ENCODE measurements at places on chromosomes 3 and 15.

GRCh38 chr15:67784090-67784781 lies 41.1 kb upstream of the SKOR1 start:
- no peak for DNase-seq

GRCh38 chr3:34388830-34389229 lies 590.4 kb downstream of the PDCD6IP start:
- no peak for DNase-seq

- no peak for DNase-seq
Observed at GRCh38 chr3:66036586-66037148, 2.1 kb downstream of the MAGI1 start.

DNA sequence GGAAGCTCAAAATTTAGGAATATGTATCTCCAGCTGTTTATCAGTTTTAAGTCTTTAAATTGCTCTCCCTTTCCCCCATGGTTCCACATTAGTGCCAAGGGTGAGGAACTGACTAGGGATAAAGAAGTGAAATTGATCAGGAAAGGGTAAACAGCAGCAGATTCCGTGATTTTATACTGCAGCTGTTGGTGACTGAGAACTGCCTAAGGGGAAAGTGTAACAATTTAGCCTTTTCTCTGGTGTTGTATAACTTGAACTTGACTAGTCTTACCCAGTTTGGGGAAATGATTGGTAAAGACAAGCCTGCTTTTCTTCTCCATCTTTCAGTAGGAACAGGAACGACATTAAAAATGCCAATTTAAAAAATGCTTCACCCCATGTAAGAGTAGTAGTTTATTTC lies 5.0 kb downstream of the SPRED1 start:
- no peak for DNase-seq

DNA sequence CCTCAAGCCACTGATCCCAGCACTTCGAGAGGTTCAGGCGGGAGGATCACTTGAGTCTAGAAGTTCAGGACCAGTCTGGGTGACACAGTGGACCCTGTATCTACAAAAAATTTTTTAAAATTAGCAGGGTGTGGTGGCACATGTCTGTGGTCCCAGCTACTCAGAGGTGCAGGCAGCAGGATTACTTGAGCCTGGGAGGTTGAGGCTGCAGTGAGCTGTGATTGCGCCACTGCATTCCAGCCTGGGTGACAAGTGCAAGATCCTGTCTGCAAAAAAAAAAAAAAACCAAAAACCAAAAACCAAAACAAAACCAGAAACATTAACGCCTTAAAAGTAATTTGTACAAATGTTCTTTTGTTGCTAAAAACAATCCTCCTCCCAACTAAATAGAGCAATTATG lies 27.9 kb upstream of the SLC12A8 start:
- no peak for DNase-seq

DNA sequence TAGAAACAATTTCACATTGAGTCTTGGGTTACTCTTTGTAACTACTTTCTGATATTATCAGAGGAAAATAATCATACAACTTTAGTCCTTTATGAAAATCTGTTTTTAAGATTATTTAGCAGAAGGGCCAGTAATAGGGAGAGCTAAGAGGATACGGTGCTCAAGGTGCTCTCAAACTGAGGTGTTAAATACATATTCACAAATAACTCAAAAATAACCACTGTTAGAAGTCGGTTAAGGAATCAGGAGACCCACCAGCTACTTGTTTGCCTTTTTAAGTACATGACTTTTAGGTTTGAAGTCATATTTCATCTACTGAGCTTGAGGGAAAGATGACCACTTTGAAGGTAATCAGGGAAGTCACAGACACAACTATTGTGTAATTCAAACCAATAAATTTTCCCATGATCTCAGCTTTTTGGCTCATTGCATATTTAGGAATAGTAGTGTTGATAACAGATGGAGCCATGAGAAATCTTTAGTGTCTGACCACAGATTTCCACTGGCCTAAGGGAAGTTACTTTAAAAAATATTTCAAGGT lies 1.4 kb upstream of the RSRC1 start:
- DNase-seq: no peak

GRCh38 chr3:45868213-45868612 lies 18.1 kb upstream of the CCR9 start:
- no peak for DNase-seq

DNA sequence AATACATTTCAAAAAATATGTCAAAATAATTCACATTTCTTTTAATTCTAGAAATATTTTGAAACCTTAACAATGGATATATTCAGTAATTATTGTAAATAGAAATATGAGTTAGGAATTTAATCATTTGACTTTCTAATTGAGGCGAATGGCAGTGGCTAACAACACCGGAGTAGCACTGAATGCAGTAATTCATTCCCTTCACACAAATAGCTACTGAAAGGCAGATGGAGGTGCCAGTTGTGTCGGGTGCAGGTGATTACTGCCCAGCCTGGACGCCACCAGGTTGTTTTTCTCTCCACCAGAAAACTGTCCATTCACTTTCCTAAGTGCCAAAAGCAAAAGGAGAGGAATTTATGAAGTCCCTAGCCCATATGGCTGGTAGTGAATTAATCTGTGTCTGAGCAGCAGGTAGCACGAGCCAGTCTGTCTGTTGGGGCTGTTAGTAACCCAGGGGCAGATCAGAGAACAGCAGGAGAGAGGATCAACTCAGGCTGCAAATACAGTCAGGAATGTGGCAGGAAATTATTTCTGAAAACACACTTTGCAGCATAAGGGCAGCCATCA lies 79.3 kb upstream of the GMNC start:
- DNase-seq: no peak

GRCh38 chr3:179608931-179609720 lies 4.5 kb downstream of the NDUFB5 start:
- peak; percentile 35 for DNase-seq

GRCh38 chr3:197846491-197846890 lies 55.4 kb downstream of the LRCH3 start:
- no peak for DNase-seq

- no peak for DNase-seq
Observed at GRCh38 chr3:55526332-55527030, 39.4 kb upstream of the WNT5A start.

GRCh38 chr3:13687517-13687943 lies 138.6 kb downstream of the FBLN2 start:
- no peak for DNase-seq

DNA sequence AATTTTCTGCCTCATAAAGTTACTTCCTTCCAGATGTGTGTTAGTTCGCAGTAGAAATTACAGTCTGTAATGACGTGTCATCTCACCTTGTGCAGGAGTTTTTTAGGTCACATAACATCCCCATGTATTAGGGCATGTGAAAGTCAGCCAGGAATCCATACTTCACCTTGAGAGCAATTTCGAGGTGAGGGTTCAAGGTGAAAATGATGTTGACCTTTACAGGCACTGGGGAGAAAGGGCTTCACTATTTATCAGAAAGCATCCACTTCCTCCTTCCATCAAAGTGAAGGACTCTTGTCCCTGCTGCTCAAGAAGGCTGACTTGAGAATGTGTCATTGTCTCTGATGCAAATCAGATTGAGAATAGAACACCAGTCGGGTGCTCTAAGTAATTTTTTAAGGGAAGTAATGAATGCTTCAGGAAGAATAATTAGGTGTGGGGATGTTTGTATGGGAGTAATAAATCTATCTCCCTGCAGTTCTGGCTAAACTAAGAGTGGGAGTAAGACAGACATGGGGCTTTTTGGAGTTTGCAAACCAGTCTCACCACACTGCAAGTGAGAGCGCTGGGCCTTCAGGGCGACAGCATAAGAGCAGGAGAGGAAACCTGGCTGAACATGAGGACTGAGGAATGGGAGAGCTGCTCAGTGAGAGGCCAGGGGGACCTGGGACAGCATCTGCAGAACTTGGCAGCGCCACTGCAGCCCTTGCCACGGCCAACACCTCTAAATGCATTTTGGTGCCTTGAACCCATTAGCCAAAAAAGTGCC lies 85.9 kb upstream of the IL12A start:
- no peak for DNase-seq

GRCh38 chr15:70762469-70763119 lies 764 bp downstream of the UACA start:
- peak; percentile 39 for DNase-seq

GRCh38 chr15:59738676-59739075 lies 49.6 kb upstream of the BNIP2 start:
- no peak for DNase-seq

DNA sequence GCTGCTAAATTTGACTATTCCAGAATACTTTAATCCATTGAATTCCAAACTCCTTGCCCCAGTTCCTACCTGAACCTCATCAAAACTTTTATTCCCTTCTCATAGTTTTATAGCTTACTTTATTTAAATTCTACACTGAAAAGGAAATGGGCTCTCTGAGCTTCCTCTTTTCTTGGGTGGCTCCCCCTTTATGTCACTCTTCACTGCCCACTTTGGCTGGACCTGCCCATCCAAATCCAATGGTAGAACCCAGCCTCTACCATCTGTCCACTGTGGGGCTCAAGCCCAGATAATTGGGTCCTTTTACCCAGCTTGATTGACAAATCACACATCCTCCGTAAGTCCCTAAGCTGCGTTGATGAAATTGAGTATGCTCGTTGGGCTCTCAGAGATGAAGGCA lies 216.5 kb downstream of the BBX start:
- no peak for DNase-seq

GRCh38 chr3:178434206-178434805 lies 101.9 kb upstream of the KCNMB2 start:
- DNase-seq: no peak

- no peak for DNase-seq
Observed at GRCh38 chr3:47047673-47048072, 68.2 kb downstream of the NBEAL2 start.

GRCh38 chr15:22861161-22861560 lies 22.7 kb downstream of the NIPA2 start:
- DNase-seq: no peak

DNA sequence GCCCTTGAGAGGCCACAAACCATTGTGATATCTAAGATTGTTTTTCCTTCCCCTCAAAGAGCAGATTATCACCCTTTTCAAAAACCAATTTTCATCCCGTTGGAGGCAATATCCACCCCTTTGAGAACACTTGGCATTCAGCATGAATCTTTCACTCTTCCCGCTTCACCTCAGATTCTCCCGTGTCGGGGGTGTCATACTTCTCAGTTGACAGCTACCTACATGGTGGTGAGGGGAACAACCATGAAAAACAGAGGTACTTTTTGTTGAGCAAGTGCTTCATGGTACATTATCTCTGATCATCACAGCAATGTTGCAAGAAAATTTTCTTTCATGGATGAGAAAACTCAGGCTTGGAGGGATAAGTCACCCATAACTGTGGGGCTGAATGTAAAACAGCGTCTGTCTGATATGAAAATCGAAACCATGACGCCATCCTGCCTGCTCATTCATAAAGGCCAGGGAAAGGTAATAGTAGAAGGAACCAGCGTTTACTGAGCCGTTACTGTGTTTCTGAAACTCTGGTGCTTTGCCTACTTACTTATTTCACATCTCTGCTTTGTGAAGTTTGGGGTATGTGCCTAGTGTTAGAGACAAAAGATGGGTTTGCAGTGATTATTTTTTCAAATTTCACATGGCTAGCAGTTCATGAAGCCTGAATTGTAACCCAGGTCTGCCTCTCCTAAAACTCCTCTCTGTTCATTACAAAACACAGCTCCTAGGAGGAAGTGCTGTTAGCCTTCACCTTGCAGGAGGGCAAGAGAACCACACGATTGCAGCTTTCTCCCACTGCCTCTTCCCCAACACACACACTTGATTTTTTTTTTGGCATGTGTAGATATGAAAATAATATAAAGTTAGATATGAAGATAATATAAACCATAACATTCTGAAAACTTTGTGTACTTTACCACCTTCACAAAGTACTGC lies 35.4 kb downstream of the SV2B start:
- no peak for DNase-seq

DNA sequence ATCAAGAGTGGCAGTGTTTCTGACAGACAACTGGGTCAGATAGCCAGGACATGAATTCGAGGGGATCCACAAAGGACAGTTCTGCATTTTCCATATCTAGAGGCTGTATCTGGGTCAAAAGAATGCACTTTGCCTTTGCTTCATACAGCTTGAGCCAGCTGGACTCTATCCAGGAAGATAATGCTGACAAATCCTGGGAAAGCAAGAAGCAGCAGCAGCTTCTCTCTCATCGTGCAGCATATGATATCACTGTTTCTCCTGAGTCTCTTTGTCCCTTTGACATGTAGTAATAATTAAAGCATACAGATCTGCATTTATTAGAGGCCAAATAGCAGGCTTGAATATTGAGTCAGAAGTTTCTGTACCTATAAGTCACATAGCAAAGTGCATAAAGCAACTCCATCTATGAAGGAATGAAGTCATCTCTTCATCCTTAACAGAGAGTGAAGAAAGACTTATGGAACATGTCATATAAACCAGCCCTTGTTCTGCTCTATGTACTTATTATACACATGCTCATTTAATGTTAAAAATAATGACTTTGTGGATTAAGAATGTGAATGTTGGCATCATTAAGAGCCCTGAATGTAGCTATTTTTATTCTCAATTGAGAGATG lies 236.8 kb upstream of the GBE1 start:
- no peak for DNase-seq

DNA sequence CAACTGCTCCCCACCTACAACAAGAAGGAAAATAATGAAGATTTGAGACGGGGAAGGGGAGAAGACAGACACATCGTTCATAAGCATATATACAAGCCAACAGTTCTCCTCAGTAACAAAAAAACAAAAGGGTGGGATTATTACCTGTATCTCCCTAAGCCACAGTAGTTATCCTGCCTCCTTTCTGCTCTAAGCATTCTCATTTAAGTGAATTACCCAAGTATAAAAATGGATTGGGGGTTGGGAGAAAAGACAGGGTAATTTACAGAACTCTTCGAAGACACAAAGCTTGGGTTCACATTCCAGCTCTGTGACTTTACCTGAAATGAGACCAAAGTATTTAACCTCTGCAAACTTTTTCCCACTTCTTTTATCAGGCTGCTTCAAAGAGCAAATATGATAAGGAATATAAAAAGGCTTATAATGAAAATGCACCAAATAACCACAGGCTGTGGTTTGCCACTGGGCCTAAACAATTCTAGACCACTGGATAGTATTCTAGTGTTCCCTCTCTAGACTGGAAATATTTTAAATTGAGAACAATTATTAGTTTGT lies 64.4 kb downstream of the UACA start:
- no peak for DNase-seq

DNA sequence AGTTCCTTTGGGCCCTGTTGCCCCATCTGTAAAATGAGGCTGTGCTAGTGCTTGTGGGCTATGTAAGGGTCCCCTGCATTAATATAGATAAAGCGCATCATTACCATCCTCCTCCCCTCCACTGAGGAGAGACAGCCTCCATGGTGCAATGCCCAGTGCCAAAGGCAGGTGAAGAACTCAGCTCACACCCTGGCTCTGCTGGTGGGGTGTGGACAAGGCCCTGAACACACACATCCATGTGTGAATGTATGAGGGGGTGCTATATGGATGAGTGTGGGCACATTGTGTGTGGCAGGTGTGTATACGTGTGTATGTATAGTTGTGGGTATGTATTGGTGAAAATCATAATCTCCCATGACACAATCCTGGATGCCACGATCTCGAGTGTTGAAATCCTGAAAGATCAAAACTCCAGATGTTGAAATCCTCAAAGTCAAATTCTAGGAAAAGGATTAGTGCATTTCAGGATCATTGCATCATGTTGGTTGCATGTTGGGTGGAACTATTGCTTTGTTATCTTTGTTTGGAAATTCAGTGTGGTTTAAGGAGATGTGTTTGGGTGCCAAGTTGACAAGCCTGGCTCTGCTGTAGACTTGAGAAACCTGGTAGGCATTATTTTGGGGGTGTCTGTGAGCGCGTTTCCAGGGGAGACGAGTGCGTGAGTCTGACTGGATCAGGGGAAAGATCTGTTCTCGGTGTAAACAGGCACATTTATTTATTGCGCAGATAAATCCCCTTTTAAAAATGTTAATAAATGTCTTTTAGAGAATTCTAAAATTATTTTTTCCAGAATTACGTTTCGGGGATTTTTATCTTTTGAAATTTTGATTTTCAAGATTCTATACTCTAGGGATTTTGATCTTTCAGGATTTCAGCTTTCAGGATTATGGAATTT lies 42.0 kb upstream of the SEC61A1 start:
- no peak for DNase-seq

Data from activated T-cell treated with anti-CD3 and anti-CD28 coated beads, Interleukin-2, amount 50 U/mL, for 48 hours (primary cell).